ENCODE measurements at places on chromosomes 5 and 9.

DNA sequence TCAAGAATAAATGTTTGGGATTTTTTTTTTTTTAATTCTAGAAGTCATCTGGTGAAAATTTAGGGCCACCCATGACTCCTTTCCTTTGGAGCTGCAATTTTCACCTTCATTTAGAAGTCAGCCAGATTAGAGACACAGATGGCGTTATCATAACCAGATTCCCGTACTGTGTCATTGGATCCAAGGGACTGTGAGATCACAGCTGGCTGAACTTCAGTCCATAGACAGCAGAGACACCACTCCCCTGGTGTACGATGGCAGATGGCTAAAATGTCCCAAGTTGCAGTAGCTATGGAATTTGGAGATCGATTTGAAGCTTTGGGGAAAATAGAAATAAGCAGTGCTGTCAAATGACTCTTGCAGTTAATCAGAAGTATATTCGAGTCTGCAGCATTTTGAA lies 216.3 kb downstream of the RFK start:
- DNase-seq = no peak

- no peak for DNase-seq
Observed at GRCh38 chr5:85648495-85648894, 969.2 kb upstream of the COX7C start.

- no peak for DNase-seq
Observed at GRCh38 chr5:25641124-25641523, 996.3 kb upstream of the CDH10 start.

- no peak for DNase-seq
Observed at GRCh38 chr9:138049779-138050471, 172.3 kb downstream of the CACNA1B start.

- DNase-seq = no peak
Observed at GRCh38 chr5:71533142-71533541, 54.0 kb upstream of the MCCC2 start.

- DNase-seq = no peak
Observed at GRCh38 chr5:66223637-66224036, 79.5 kb downstream of the SREK1 start.

DNA sequence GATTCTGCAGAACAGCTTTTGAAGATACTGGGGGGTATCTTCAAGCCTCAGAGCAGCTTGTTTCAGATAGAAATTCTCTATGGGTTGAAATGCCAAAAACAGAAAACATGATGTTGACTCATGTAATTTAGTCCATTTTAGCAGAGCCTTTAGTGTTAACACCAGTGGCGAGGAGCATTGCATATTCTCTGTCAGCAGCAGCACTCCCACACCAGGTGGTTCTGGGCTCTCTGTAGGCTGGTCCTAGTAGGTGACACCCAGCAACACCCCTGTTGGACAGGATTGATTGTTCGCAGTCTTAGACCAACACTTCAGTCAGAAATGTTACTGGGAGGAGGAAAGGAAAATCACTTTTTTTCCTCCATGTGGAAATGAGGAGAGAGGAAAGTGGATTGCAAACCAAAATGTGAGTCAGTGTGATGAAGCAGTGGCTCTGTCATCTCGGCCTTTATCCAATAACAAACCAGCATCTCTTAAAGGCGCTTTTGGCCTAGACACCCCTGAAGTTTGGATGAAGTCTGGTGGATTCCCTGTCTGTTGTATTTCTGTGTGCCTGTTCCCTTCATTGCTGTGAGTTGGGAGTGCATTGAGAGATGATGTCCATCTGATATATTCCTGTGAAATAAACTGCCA lies 16.8 kb downstream of the SLC46A2 start:
- DNase-seq = no peak

GRCh38 chr5:125134216-125135081 lies 388.0 kb upstream of the ZNF608 start:
- DNase-seq = no peak

GRCh38 chr5:76763136-76763535 lies 47.2 kb downstream of the F2R start:
- no peak for DNase-seq

GRCh38 chr9:83715794-83716193 lies 8.0 kb upstream of the UBQLN1 start:
- DNase-seq = no peak

- DNase-seq = no peak
Observed at GRCh38 chr5:32283061-32283460, 29.7 kb downstream of the MTMR12 start.

DNA sequence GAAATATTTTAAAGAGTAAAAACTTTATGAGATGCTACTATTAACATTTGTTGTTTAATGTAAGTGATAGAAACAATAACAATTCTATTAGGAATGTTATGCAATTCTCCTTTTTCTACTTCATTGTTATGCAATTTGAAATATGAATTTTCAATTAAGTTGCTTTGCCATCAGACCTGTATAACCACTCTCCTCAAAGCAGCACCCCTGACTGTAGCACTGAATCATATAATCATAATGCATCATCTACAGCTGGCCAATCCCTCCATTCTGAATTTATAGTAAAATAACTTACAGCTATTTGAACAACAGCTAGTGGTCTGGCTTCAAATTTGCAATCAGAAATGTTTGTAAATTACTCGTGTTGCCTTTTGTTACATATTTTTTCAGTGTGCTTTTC lies 29.2 kb downstream of the FBXO4 start:
- no peak for DNase-seq

DNA sequence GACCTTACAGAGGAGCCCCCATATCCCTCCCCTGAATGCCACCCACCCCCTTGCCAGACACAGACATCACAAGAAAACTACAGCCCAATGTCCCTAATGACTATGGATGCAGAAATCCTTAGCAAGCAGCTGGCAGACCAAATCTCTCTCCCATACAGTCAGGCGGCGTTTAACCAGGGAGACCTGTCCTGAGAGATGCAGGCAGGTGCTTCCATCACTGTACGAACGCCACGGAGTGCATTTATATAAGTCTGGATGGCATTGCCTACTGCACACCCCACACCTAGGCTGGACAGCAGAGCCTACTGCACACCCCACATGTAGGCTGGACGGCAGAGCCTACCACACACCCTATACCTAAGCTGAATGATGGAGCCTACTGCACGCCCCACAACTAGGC lies 34.4 kb upstream of the SARDH start:
- no peak for DNase-seq

- no peak for DNase-seq
Observed at GRCh38 chr5:66072031-66072430, 72.1 kb upstream of the SREK1 start.

GRCh38 chr5:55668356-55668755 lies 43.8 kb downstream of the SLC38A9 start:
- DNase-seq = no peak

DNA sequence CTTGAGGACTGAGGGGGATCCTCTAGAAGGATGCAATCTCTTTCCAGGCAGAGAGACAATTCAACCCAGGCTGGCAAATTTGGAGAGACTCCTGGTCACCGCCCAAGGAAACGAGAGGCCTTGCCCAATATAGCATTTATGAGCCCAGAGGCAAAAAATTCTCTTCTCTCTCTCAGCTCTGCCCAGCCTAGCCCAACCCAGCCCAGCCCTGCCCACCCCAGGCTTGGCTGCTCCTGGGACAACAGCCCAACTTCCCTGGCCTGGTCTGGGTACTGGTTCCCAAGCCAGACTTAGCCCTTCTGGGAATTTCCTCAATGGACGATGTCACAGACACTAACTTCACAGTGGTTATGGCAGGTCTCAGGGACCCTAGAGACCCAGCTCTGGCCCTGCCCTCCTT lies 116.5 kb downstream of the PSD2 start:
- DNase-seq = no peak

- no peak for DNase-seq
Observed at GRCh38 chr9:21890696-21891095, 88.3 kb downstream of the MTAP start.

- no peak for DNase-seq
Observed at GRCh38 chr5:171956314-171956713, 50.1 kb downstream of the FBXW11 start.

GRCh38 chr5:34844106-34844505 lies 5.1 kb downstream of the TTC23L start:
- no peak for DNase-seq

DNA sequence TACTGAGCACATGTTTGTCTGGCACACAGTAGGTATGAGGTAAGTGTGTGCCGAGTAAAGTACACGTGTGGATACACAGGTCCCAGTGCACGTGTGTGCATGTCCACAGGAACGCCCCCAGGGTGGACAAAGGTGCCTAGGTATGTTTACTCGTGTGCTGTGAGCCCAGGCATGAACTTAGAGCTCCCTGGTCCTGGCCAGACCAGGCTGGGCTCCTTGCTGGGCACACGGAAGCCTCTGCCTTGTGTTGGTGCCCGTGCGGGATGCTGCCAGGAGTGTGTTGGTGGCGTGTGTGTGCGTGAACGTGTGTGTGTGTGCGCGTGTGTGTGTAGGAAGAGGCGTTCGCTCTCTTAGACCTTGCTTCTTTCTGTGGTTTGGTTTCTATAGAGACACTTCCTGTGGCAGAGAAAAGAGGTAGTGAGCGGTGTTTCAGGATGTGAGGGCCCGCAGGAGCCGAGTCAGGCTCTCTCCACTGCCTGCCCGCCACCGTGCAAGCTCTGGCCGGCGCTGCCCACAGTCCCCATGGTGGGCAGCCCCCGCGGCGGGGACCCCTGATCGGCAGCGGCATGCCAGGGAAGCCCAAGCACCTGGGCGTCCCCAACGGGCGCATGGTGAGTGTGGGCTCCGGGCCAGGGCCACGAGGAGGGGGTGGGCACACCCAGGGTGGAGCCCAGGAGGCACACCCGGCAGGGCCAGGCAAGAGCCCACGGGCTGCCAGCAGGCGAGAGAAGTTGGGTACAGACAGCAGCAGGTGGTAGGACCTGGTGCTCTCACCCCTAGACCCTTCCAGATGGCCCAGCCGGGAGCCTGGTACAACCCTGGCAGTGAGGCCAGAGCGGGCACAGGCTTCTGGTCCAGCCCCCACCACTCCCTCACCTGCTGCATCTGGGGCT lies at the start of gene RGS14:
Gene RGS14, plus strand, starts transcription at position 466 of the 893 bp plus-strand sequence. Its CDS starts 101 bp downstream, at position 567.
- DNase-seq = no peak

GRCh38 chr5:34684281-34684979 lies 28.3 kb downstream of the RAI14 start:
- peak; percentile 79 for DNase-seq

DNA sequence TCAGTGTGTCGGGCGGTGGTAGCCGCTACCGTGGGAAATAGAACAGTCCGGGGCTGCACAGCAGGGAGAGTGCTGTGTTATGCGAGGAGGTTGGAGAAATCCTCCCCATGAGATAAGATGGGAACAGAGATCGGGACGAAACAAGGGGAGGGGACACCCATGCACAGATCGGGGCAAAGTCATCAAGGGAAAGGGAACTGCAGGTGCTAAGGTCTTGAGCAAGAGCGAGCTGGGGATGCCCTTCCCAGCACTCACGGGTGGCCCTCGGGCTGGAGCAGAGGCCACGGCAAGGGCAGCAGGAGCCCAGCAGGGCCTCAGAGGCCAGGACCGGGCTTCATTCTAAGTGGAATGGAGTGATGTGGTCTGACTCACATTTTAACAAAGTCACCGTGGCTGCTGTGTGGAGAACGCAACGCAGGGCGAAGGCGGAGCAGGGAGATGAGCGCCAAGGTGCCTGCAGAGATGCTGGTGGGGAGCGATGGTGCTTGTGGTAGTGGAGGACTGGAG lies 7.7 kb downstream of the IL13 start:
- no peak for DNase-seq

- no peak for DNase-seq
Observed at GRCh38 chr5:139698490-139699146, 50.5 kb downstream of the CXXC5 start.

- no peak for DNase-seq
Observed at GRCh38 chr9:70256123-70256551, 2.6 kb upstream of the SMC5 start.

DNA sequence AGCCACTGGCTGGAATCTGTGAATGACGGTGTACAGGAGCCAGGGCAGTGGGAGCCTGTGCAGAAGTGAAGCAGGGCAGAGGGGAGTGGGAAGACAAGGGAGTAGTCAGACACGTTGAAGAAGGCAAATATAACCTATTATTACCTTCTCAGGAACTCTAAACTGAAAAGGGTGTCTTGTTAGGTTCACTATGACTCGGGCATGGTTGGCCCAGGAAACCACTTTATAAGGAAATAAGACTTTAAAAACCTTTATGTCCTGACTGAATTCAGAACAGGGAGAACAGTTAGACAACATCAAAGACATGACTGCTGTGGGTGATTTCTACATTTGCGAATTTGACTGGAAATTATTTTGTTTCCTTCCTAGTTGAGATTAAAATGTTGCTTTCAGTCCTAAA lies 107.5 kb downstream of the ACER2 start:
- no peak for DNase-seq

GRCh38 chr5:36694351-36694750 lies 87.9 kb downstream of the SLC1A3 start:
- DNase-seq = no peak
